Psoas muscle (tissue), 8 donors: ENCODE measurements at places on chromosomes 16 and 17.
A peak's percentile ranks its signal among the peaks of the same experiment; 100 is the strongest.

- no peak for DNase-seq
Observed at GRCh38 chr16:47358816-47359215, 102.0 kb downstream of the ITFG1 start.

- no peak for DNase-seq
Observed at GRCh38 chr17:76772842-76773525, 35.1 kb downstream of the MFSD11 start.

DNA sequence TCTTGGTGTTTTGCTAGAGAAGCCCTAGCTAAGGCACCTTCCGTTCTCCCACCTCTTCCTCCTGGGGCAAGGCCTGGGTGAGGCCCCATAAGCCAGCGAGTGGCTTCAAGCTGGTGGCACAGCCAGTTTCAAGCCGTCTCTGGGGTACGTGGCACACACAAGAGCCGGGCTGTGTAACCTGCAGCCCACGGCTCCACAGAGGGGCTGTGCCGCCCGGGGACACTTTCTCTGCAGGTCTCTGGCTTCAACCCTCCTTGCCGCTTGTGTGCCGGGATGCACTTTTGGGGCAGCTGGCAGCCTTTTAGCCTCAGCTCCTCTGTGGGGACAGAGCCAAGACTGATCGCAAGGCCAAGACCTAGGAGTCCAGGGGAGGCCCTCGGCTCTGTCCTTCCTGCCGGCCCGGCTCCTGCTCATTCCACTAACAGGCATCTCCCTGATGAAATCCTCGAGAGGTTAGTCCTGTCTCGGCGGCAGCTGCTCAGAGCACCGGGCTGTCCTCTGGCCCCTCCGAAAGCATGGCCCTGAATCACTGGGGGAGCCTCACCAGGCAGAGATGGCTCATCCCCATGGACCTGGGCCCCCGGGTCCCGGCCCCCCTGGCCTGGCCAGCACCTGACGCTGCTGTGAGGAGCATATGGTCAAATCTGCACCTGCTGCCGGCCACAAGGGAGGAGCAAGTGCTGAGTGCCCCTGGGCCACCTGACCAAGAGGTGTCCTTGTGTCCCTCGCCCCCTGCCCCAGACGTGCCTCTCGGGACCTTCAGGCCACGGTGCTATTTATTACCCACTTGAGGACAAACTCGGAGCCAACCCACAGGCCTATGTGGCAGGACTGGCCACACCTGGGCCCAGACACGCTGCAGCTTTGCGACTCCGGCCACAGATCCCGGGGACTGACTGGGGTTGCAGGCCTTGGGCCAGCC, 98.5 kb downstream of the METRNL start:
- DNase-seq, result no peak

DNA sequence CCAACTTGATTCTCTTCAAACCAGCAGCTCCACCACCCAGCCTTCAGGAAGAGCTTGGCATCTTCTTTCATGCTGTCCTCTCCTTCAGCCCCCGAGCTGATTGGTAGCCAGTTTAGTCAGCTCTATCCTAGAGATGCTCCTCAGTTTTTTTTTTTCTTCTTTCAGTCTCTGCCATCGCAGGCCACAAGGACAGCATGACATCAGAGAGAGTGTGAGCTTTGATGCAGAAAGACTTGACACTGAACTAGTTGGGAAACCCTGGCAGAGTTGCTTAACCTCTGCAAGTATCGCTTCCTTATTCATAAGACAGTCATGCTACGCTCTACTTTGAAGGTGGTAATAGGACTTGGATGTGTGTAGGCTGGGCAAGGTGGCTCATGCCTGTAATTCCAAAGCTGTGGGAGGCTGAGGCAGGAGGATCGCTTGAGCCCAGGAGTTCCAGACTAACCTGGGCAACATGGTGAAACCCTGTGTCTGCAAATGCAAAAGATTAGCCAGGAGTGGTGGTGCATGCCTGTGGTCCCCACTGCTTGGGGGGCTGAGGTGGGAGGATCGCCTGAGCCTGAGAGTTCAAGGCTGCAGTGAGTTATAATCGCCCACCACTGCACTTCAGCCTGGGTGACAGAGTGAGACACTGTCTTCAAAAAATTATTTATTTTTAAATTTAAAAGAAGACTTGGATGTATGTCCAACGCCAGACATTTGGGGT, 2.6 kb downstream of the CD300LB start:
- DNase-seq, result peak; percentile 25

DNA sequence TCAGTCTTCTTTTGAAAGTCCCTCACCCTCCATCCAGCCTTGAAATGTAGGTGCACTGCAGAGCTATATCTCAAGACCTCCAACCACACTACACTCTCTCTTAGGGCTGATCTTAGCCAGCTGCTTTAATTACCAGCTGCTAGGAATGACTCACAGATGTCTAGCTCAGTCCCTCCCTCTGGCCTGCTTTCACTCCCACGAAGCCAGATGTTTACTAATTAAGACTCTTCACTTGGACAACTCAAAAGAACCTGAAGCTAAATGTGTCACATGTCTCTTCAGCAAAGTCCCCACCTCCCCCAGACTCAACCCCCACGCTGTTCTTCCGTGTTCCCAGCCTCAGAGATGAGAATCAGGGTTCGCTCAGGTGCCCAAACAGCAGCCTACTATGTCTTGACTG, 2.6 kb downstream of the GTF3C1 start:
- DNase-seq, result no peak

GRCh38 chr17:57645950-57646665, 99.0 kb downstream of the CCDC182 start:
- no peak for DNase-seq

- DNase-seq, result no peak
Observed at GRCh38 chr17:29151567-29151966, 28.6 kb downstream of the MYO18A start.
